ENCODE measurements at places on chromosomes 1 and 21.

DNA sequence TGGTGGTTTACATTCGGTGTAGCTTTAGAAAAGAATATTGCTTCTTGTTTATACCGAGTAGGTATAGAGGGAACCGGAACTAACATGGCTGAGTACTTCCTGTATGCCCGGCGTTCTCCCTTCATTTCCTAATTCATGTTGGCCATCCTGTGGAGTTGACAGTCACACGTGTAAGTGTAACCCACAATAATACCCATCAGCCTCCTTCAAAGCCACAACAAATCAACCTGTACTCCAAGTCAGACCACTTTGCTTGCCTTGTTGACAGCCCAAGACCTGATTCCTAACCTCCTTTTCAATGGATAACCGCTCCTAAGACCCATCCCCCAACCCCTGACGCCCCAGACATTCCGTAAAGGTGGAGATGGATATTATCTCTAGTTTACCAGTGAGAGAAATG lies 42.1 kb downstream of the UBE2U start:
- H3K27me3 ChIP-seq, result peaks cover 7% of the 10 kb centered on the region
- H3K4me1 ChIP-seq, result peaks cover 20% of the 10 kb centered on the region
- H3K4me3 ChIP-seq, result peak overlapping the region; percentile 48
- DNase-seq, result peak; percentile 2
- H3K27ac ChIP-seq, result peak overlapping the region; percentile 29

- DNase-seq, result no peak
- no peaks in the 10 kb centered on the region for H3K36me3 ChIP-seq
- H3K27me3 ChIP-seq, result peaks cover 6% of the 10 kb centered on the region
- no peak overlapping the region for H3K4me3 ChIP-seq
- H3K27ac ChIP-seq, result no peak overlapping the region
These were observed 127.7 kb upstream of the COL6A1 start for GRCh38 chr21:45853703-45854342.

DNA sequence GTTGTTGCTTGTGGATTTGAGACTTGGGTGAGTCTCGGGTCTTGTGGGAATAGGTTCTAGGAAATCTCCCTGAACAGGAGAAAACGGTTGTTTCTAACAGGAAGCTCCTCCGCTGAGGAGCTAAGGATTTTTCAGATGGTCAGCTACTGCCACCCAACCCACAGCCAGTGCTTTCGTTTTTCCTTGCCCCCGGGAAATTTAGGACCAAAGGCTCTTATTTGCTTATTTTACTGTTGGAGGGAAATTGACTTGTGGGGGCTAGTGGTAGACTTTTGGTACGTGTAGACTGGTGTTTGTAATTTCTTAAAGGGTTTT lies 792 bp downstream of the SNX7 start:
- H3K4me1 ChIP-seq, result peaks cover 14% of the 10 kb centered on the region
- DNase-seq, result no peak
- H3K4me3 ChIP-seq, result peak overlapping the region; percentile 62
- H3K27ac ChIP-seq, result no peak overlapping the region
- no peaks in the 10 kb centered on the region for H3K36me3 ChIP-seq
- H3K27me3 ChIP-seq, result peaks cover 33% of the 10 kb centered on the region

- no peaks in the 10 kb centered on the region for H3K4me1 ChIP-seq
- H3K27ac ChIP-seq, result no peak overlapping the region
- H3K4me3 ChIP-seq, result no peak overlapping the region
- H3K27me3 ChIP-seq, result no peaks in the 10 kb centered on the region
These were observed 90.6 kb upstream of the KCTD3 start for GRCh38 chr1:215476541-215476940.

DNA sequence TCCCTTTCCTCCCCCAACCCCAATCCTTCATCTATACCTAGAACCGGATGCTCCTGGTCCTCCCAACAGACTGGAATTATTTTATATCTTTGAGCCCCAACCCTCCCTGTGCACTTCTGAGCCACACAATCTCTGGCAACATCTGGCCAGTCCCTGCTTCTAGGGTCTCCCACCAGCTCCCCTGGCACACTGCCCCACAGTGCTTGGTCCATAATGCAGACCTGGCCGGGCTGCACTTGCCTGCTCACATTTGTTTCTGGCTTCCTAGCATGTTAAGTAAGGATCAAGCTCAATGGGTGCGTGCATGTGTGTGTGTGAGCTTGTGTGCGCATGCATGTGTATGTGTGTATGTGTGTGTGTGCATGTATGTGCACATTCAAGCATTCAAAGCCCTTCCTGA lies 8.8 kb downstream of the TRIM62 start:
- no peak overlapping the region for H3K4me3 ChIP-seq
- no peaks in the 10 kb centered on the region for H3K36me3 ChIP-seq
- H3K27me3 ChIP-seq, result no peaks in the 10 kb centered on the region
